ENCODE measurements at places on chromosomes 6 and 20. TPM values are rescaled to one million over a fixed set of nuclear protein-coding genes. Genes with fewer than 3 reads are reported as not detected.

DNA sequence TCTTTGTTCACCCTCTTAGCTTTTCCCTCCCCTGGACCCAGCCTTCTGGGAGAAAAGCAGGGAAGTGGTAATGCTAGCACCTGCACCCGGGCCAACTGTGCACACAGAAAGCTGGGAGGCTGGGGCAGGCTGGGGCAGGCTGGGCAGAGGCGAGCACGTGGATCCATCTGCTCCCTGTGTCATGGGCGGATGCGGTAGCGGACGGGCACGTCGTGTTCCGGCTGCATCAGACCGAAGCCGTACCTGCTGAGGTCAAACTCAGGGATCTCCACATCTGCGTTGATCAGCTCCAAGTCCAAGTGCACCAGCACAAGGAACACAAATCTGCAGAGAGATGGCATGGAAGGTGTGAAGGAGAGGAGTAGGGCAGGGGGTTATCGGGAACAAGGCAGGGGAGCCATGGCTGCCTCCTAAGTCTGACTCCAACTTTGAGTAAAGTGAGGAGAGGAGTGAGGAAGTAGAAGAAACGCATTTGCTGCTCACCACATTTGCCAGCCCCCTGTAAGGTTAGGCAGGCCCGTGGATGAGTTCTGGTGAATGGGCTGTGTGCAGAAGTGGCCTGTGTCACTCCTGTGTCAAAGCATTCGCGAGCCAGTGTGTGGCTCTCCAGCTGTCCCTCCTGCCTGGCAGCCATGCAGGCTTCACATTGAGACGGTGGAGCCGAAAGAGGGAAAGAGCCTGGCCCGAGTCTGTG is 25.4 kb upstream of the KCNB1 start:
- DNase-seq = no peak

- DNase-seq = no peak
Measured at GRCh38 chr6:116550796-116551195, 2.8 kb upstream of the CALHM4 start.

GRCh38 chr6:52189974-52190373 is 3.8 kb downstream of the IL17A start:
- DNase-seq = no peak

DNA sequence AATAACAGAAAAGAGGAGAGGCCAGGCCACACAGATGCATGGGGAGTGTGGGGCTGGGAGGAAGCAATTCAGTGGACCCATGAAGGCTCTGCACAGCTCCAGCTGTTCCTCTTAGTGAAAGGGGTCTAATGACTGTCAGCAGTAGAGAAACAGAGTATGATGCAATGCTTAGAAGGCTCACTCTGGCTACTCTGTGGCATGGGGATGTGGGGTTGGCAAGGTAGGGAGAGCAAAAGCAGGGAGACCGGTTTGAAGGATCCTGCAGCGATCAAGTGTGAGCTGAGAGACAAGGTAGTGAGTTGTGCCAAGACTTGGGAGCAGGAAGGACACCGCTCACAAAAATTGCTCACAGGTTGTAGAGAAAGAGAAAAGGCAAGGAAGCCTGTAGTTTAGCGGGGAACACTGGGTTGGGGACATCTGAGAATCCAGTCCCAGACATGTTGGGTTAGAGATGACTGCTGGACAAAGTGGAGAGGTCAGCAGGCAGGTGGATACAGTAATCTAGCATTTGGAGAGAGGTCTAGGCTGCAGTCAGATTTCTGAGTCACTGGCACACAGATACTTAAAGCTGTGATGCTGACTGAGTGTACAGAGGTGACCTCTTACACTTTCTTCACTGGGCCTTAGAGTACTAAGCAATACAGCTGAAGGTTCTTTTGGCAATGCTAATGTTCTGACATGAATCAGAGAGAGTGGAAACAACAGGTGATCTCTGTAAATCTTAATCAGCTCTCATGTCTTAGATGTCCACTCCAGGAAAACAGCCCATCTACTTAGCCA is 27.1 kb downstream of the NAPB start:
- no peak for DNase-seq

- DNase-seq = no peak
Measured at GRCh38 chr6:108798670-108799353, 49.4 kb upstream of the ARMC2 start.

The ZBP1 gene
- 2.3 TPM for total RNA-seq

The GJA10 gene
- not detected for total RNA-seq
